Ureter (tissue), 1 donor: ENCODE measurements at places on chromosomes 5 and 9. TPM values are rescaled to one million over a fixed set of nuclear protein-coding genes. Genes with fewer than 3 reads are reported as not detected.

GRCh38 chr5:1919209-1919566 lies 36.5 kb upstream of the IRX4 start:
- DNase-seq, result no peak

DNA sequence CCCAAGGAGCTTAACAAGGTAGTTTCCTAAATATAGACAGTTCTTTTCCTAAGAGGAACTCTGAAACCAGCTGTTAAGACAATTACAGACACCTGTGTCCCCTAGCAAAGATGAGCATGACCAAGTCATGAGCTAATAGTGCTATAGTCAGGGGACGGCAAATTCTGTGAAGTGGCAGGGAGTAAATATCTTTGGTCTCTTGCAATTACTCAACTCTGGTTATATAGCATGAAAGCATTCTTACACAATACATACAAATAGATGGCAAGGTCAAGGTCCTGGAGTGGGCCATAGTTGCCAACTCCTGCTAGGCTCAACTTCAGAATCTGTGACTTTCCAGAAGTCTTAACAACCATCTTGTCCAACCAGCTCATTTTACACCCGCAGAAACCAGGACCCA lies 103.7 kb downstream of the RFK start:
- no peak for DNase-seq

GRCh38 chr5:56346741-56347535 lies 113.8 kb upstream of the ANKRD55 start:
- no peak for DNase-seq

DNA sequence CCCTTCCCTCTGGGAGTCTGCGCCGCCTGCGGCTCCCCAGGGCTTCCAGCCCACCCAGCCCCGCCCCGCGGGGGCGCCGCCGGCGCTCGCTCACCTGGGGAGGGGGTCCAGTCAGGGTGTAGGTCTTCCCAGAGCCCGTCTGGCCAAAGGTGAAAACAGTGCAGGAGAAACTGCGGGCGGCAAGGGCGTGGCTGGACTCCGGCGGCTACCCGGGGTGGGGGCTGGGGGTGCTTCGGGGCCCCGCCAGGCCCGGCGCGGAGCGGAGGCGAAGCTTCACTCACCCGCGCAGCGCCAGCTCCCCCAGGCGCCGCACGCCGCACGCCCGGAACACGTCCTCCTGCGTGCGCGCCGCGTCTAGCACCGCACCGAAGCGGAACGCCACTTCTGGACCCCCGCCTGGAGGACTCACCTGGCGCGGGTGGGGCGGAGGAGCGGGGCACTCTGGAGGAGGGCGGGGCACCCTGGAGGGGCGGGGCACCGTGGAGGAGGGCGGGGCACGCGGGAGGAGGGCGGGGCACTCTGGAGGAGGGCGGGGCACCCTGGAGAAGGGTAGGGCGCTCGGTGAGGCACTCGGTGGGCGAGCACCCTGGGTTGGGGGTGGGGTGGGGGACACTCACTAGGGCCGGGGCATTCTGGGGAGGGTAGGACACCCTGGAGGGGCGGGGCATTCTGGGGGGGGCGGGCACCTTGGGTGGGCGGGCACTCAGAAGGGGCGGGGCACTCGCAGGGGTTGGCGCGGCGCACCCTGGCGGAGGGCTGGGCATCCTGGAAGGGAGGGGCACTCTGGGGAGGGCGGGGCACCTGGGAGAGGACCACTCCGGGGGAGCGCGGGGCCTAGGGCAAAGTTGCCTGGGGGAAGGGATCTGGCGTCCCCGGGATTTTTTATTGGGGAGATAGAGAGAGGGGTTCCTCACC lies 814 bp downstream of the KIF12 start:
- peak; percentile 67 for DNase-seq

- no peak for DNase-seq
Observed at GRCh38 chr5:63962279-63962678, at the start of gene HTR1A. Gene HTR1A, minus strand, starts transcription at chr5:63962445. Its CDS starts 726 bp downstream, at chr5:63961719.

GRCh38 chr9:98318834-98319478 lies 63.5 kb upstream of the TBC1D2 start:
- DNase-seq, result no peak

The ADGRV1 gene
- total RNA-seq, result 4.7 TPM

GRCh38 chr5:24235946-24236345 lies 408.8 kb downstream of the CDH10 start:
- no peak for DNase-seq

The PAEP gene
- not detected for total RNA-seq

GRCh38 chr9:109967651-109968642 lies 187.9 kb downstream of the PALM2AKAP2 start:
- no peak for DNase-seq

The AGXT2 gene
- total RNA-seq, result not detected

GRCh38 chr5:56309262-56309826 lies 76.2 kb upstream of the ANKRD55 start:
- no peak for DNase-seq

The PTGDS gene
- total RNA-seq, result 111 TPM
